Bronchial smooth muscle cell (primary cell): ENCODE measurements at places on chromosomes 12 and 14. TPM values are rescaled to one million over a fixed set of nuclear protein-coding genes. Genes with fewer than 3 reads are reported as not detected.

The KLRC4 gene
- total RNA-seq, result not detected in 2 replicates

The PTPRR gene
- 0.09 TPM in 1 of 2 replicates, not detected in the other for total RNA-seq

The RHEBL1 gene
- total RNA-seq, result under 0.01 TPM in 1 of 2 replicates, not detected in the other

The NIN gene
- 19.0 and 20.6 TPM in 2 replicates for total RNA-seq

The PTPRO gene
- total RNA-seq, result 0.17 and 0.32 TPM in 2 replicates

The TMEM63C gene
- total RNA-seq, result 0.32 TPM in 1 of 2 replicates, not detected in the other

The PPFIA2 gene
- 0.09 and 0.95 TPM in 2 replicates for total RNA-seq

The HELB gene
- 1.5 and 2.2 TPM in 2 replicates for total RNA-seq

The ANO4 gene
- total RNA-seq, result 0.32 and 0.94 TPM in 2 replicates

The NTN4 gene
- total RNA-seq, result 14.7 and 48.6 TPM in 2 replicates

The SMCO2 gene
- total RNA-seq, result 0.09 TPM in 1 of 2 replicates, not detected in the other

The OR6S1 gene
- not detected in 2 replicates for total RNA-seq

The SNAPC1 gene
- 5.2 and 8.2 TPM in 2 replicates for total RNA-seq

The RNASE1 gene
- 0.16 TPM in 1 of 2 replicates, not detected in the other for total RNA-seq

The GPD1 gene
- total RNA-seq, result under 0.01 TPM in 1 of 2 replicates, not detected in the other

The TBX5 gene
- 10.2 and 12.6 TPM in 2 replicates for total RNA-seq

The KCNC2 gene
- not detected in 2 replicates for total RNA-seq

The PZP gene
- not detected in 2 replicates for total RNA-seq

The NRXN3 gene
- under 0.01 and 0.09 TPM in 2 replicates for total RNA-seq

The SYNDIG1L gene
- under 0.01 TPM in 2 replicates for total RNA-seq

The OTUB2 gene
- 1.6 and 1.9 TPM in 2 replicates for total RNA-seq

The C14orf39 gene
- total RNA-seq, result 0.16 TPM in 1 of 2 replicates, not detected in the other

The SMOC1 gene
- total RNA-seq, result 0.34 and 2.0 TPM in 2 replicates

The RNF10 gene
- 99.9 and 120 TPM in 2 replicates for total RNA-seq

The KLRK1 gene
- total RNA-seq, result not detected in 2 replicates

The HOXC12 gene
- not detected in 2 replicates for total RNA-seq

The LRTM2 gene
- not detected in 2 replicates for total RNA-seq

The ACRBP gene
- 0.16 and 0.34 TPM in 2 replicates for total RNA-seq

The RNF212B gene
- not detected in 2 replicates for total RNA-seq

The CCER1 gene
- total RNA-seq, result not detected in 2 replicates

The RAD9B gene
- 0.47 and 0.69 TPM in 2 replicates for total RNA-seq

The KRT80 gene
- total RNA-seq, result under 0.01 TPM in 2 replicates

The MCRS1 gene
- total RNA-seq, result 45.9 and 55.4 TPM in 2 replicates

The LRFN5 gene
- total RNA-seq, result 13.2 and 33.6 TPM in 2 replicates

The ZNF268 gene
- 21.4 and 49.2 TPM in 2 replicates for total RNA-seq

The ACTR6 gene
- total RNA-seq, result 8.8 and 15.3 TPM in 2 replicates

The CLEC4D gene
- total RNA-seq, result not detected in 2 replicates

The FGF6 gene
- not detected in 2 replicates for total RNA-seq

The DENND5B gene
- 6.5 and 6.8 TPM in 2 replicates for total RNA-seq
